Fibroblast of skin of left biceps (primary cell): ENCODE measurements at places on chromosomes 4 and X.

DNA sequence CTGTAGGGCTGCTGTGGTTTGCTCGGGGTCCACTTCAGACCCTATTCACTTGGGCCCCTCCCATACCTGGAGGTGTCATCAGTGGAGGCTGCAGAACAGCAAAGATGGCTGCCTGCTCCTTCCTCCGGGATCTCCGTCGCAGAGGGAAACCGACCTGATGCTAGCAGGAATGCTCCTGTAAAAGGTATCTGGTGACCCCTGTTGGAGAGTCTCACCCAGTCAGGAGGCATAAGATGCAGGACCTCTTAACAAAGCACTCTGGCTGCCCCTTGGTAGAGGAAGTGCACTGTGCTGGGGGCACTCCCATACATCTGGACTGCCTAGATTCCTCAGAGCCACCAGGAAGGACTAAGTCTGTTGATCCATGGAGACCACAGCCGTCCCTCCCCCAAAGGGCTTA is 296.9 kb downstream of the GRID2 start:
- no peak for DNase-seq

DNA sequence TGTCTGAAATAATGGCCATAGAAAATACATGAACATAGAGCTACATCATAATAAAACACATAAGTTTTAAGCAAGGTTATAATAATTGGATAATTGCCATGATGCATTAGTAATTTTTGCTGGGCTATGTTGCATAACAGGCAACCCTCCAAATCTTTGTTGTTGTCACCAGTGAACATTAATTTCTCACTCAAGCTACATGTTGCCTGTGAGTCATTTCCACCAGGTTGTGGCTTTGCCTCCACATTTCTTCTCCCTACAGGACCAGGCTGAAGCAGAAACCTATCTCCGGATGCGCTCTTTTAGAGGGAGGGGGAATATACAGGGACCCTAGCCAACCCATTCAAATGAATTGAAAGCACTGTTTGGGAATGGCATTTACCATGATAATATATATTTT is 347.7 kb downstream of the GABRG1 start:
- DNase-seq, result no peak

- peak; percentile 50 for DNase-seq
These were observed 124.8 kb downstream of the SNCA start for GRCh38 chr4:89712141-89712540.

DNA sequence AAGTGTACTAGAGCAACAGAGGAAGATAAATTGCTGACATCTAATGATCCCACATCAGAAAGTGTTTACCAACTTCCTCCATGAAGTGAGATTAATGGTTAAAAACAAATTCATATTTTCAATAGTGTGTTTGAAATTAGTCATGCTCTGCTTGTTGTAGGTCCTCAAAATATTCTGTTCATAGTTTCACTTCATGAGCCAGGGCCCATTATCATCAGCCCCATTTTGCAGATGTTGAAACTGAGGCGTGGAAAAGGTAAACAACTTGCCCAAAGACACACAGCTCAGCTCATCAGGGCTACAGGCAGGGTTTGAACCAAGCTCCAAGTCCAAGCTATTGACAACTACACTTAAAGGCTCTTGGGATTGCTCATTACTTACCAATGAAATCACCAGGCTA is 103.5 kb upstream of the PPARGC1A start:
- no peak for DNase-seq

DNA sequence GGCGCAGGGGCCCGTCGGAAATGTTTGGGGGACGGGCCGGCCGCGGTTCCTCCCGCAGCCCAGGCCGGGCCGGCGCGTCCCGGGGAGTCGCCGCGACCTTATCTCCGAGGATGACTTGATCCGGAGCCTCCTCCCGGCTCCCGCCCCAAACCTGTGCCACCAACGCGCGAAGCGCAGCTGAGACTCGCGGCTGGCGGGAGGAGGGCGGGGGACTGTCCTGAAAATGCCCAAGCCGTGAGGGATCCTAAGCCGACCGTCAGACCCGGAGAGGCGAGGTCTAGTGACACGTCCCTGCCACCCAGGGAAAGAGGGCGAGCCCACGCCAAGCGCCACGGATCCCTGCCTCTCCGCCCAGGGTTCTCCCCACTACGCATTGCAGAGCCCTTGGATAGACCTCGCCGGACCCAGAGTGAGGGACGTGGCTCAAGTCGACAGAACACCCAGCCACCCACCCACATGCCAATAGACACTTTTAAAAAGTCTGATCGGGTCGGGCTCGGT is 26.9 kb downstream of the UTP14A start:
- DNase-seq, result no peak

GRCh38 chrX:123518791-123519190 is 214.1 kb downstream of the THOC2 start:
- no peak for DNase-seq

- DNase-seq, result no peak
These were observed 1512.5 kb downstream of the TECRL start for GRCh38 chr4:62896721-62897120.

- DNase-seq, result no peak
These were observed 238.7 kb downstream of the DHRSX start for GRCh38 chrX:2261831-2262667.

GRCh38 chr4:38691251-38692008 is 27.4 kb downstream of the KLF3 start:
- DNase-seq, result no peak

- no peak for DNase-seq
These were observed 23.0 kb downstream of the FAM53A start for GRCh38 chr4:1660948-1661677.

DNA sequence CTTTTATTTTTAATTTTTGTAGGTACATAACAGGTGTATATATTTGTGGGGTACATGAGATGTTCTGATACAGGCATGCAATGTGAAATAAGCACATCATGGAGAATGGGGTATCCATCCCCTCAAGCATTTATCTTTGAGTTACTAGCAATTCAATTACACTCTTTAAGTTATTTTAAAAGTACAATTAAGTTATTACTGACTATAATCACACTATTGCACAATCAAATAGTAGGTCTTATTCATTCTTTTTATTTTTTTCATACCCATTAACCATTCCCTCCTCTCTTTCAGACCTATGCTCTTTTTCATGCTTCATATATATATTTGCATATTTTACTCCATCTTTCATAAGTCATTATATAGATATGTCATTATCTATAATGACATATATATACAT is 93.3 kb downstream of the MAGEB5 start:
- DNase-seq, result no peak

DNA sequence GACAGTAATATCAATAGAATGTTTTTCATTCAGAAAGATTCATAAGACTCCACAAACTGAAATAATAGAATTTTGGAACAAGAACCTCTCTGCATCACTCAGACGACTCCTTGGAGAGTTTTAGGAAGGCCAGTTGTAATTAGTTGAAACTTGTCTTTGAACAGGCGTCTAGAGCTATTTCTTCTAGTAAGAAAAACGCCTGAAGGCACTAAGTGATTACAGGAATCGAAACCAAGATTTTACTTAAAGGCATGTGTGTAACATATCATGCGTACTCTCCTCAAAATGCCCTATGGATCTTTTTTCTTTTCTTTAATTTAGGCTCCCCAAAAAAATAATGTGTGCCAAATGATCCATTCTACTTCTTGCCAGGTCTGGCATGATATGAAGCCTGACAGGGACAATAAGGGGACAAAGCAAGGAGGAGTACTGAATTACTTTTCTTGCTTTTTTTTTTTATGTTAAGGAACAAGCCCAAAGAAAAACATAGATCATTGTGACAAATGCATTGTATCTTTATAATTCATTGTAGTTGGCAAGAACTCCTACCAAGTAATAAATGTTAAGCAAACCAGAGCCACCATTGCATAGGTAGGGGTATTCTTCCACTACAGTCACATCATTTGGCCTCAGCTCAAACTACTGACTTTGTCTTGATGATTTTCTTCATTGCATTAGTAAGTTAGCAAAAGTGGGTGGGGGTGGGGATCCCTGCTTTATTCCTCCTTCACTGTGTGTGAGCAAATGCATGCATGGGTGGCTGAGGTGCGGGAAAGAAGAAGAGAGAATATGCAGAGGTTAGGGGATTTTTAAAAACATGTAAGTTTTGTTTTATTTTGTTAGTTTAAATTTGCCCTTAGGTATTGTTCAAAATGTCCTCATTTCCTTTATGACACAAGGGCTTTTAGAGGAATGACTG is 79.9 kb upstream of the ATOH1 start:
- DNase-seq, result no peak

GRCh38 chr4:108427946-108428485 is 192.4 kb upstream of the RPL34 start:
- DNase-seq, result peak; percentile 45

DNA sequence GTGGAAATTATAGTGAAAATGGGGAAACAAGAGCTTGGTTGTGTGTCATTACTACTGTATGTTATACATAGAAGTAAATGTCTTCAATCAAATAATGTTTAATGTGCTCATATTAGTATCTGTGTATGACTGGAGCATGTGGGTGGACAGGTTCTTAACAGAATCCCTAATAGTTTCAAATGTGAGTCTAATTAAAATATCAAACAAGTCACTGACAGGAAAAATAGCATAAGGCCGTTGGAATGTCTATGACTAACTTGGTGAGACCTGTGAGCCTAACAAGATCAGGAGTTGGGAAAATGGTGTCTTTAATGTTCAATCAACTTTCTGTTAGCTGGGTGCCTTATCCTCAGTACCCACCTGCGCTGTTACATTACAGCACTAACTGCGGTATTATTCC is 6.2 kb upstream of the CXCL3 start:
- no peak for DNase-seq

DNA sequence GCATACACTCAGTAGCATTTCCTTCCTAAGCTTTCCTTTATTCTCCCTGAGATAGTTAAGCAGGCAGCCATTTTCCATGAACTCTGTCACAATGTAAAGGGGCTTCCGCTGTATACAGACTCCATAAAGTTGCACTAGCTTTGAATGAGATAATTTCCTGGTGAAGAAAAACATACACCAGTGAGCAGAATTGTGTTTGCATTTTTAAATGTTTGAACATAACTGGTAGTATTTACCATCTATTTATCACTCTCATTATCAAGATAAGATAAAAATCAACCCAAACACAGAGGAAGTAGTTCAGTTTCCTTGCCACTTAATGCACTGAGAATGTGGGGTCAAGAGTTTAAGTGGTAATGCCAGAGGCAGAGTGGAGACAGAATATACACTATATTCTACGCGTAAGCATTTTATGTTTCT is 54.1 kb downstream of the TXK start:
- DNase-seq, result no peak

DNA sequence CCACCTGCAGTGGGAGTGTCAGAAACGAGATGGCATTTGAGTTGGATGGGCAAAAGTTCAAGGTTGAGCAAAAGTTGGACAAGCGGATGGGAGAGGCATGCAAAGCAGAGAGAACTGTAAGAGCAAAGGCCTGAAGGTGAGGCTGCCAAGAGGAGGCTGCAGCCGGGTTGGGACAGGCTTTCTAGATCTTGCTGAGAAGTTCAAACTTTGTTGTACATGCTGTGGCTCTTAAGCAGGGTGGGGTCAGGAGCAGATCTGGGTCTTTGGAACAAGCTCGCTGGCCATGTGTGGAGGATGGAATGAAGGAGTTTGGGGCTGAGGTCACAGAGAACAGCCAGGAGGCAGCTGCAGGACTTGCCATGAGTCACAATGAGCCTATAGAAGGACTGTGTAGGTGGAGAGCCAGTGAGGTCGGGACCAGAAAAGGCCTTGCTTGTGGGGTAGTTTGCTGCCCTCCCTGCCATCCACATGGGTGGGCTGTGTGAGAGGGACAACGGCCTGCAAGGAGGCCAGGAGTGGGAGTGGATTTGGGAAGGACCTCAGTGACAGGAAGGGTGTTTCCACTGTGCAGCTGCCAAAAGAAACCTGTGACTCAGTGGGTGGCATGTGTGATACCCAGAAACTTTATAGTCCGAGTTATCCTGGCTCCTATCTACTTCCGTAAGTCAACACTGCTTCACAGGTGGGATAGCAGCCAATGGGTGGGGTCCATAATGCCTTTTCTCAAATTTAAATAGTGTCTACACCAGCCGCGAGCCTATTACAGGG is 210.4 kb downstream of the MID1IP1 start:
- no peak for DNase-seq

DNA sequence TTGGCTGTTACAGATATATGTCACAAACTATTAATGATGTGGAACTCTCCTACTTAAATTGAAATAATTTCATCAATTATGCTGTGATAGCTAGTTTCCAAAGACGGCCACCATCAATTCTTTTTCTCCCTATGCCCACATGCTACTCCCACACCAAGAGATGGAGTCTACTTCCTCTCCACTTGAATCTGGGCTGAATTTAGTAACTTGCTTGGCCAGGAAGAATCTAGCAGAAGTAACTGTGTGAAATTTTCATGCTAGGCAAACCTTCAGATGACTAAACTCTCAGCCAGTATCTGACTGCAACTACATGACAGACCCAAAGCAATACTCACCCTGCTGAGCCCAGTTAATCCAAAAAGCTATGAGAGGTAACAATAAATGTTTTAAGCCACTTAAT is 3.2 kb downstream of the SEPSECS start:
- no peak for DNase-seq
